ENCODE measurements at places on chromosomes 6 and 20.

DNA sequence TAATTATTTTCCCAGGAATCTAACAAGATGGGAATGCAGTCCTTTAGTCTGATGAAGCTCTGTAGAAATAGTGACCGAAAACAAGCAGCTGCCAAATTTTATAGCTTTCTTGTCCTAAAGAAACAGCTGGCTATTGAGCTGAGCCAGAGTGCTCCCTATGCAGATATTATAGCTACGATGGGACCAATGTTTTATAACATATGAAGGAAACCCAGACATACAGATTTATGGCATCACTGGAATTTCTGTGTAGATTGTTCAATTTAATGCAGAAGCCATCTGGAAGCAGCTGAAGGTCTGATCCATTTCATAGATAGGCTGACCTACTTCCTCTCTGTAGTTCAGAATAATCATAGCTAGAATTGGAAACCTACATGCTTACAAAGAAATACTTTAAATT is 11.8 kb upstream of the SNPH start:
- no peak for DNase-seq

- no peak for DNase-seq
Measured at GRCh38 chr6:82364087-82365015, 734 bp downstream of the TPBG start.

GRCh38 chr6:157724138-157724820 is 98.8 kb upstream of the SNX9 start:
- DNase-seq, result no peak

GRCh38 chr6:162056745-162057144 is 670.8 kb downstream of the PRKN start:
- no peak for DNase-seq

DNA sequence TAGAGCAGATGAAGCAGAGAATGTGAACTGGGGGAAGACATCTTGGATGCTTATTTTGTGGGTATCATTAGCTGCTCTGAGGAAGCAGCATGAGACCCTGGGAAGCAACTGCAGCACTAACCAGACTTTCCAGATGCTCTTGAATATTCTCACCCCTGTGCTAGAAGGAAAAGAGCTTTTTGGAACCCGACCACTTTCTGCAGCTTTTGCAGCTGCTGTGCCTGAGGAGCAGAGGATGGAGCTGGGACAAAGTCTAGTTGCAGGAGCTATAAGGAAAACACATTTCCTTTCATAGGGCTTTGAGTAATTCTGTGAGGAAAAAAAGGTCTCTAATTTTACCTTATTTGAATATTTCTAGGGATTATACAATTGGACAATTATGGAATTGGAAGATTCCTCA is 369.7 kb downstream of the CD109 start:
- DNase-seq, result no peak

- DNase-seq, result no peak
Measured at GRCh38 chr6:57102976-57103375, 13.0 kb downstream of the ZNF451 start.

DNA sequence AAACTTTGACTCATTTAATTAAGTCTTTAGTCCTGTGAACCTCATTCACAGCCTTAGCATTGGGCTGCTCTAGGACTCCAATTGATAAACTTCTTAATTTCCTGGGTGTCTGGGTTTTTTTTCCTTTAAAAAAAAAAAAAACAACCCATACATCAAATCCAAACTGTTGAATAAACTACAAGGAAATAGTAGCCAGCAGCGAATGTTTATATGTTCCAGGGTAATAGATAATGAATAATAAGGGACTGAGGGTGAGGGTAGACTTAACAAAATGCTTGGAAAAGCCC is 563.5 kb upstream of the AGPAT4 start:
- no peak for DNase-seq

DNA sequence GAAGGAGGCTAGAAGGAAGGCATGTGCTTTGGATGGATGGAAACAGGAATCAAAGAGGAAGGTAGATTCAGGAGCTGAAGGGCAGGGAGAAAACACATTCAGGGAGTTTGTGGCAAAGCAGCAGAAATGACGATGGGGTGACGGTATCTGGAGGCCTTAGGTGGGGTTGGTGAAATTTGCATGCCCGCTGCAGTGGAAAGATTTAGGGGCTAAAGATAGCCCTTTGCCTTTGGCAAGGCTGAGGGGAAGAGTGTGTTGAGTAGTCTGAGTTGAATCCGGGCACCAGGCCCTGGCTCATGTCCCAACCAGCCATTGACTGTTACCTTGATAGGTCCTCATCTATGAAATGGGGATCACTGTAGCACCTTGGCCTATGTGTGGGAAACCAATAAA is 1.3 kb downstream of the GZF1 start:
- no peak for DNase-seq

DNA sequence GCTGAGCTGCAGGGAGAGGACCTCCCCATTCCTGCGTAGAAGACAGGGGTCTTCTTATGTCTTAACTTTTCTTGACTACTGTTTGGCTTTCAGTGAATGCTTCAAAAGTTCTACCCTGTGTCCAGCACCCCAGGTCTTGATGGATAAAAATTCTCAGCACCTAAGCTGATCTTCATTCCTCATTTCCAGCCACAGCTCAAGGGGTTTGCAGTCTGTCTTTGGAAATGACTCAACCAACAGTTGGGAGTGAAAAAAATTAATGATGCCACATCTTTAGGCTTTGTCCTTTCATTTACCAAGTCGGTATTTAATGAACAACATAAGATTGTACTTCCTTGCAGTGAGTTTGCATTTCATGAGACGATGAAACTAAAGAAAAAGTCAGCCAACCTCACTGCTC is 40.3 kb downstream of the PRDM1 start:
- DNase-seq, result no peak

GRCh38 chr6:162917506-162917905 is 189.7 kb downstream of the PACRG start:
- DNase-seq, result no peak

DNA sequence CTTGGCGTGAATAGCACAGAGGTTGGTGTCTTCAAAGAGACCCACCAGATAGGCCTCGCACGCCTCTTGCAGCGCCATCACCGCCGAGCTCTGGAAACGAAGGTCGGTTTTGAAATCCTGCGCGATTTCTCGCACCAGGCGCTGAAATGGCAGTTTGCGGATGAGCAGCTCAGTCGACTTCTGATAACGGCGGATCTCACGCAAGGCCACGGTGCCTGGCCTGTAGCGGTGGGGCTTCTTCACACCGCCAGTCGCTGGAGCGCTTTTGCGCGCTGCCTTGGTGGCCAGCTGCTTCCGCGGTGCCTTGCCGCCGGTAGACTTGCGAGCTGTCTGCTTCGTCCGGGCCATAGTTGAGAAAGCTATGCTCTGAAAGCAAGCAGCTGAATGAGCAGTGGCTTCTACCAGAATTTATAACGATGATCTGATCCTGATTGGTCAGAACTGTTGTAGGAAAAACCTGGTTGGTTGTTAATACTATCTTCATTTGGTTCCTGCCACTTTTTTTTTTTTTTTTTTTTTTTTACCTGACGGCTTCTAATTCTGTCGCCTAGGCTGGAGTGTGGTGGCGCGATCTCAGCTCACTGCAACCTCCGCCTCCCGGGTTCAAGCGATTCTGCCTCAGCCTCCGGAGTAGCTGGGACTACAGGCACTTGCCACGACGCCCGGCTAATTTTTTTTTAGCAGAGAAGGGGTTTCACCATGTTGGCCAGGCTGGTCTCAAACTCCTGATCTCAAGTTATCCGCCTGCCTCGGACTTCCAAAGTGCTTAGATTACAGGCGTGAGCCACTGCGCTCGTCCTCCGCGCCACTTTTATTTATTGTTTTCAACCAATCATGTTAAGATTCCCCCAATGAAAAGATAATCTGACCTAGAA is 21.5 kb downstream of the OR2B2 start:
- peak; percentile 96 for DNase-seq

DNA sequence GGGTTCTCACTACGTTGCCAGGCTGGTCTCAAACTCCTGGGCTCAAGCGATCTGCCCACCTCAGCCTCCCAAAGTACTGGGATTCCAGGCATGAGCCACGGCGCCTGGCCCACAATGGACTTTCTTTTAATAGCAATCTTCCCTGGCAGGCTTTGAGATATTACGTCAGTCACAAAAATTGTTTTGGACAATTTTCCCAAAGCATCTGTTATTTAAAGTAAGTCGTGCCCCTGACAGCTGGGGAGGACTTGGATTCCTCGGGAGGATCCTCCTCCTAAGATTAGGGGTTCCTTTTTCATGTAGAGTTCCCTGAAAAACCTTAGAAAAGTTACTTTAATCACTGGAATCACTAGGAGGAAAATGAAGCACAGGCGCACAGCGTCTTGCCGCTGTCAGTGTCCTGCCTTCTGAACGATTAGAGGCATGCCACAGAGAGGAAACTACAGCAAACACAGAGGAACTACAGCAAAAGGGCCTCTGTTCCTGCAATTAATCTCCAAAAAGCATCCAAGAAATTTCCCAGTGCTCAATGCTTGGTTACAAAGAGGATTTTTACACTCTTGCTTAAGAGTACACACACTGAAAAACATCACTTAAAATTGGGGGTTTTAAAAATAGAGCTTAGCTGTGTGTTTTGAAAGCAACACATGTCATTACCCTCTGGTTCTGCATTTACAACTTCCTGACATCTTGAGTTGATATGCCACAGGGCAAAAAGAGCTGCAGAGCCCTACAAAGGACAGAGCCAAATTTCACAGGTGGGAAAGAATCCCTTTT is 4.5 kb downstream of the ACSS1 start:
- DNase-seq, result peak; percentile 44

- no peak for DNase-seq
Measured at GRCh38 chr20:44792796-44793195, 17.6 kb downstream of the RIMS4 start.

DNA sequence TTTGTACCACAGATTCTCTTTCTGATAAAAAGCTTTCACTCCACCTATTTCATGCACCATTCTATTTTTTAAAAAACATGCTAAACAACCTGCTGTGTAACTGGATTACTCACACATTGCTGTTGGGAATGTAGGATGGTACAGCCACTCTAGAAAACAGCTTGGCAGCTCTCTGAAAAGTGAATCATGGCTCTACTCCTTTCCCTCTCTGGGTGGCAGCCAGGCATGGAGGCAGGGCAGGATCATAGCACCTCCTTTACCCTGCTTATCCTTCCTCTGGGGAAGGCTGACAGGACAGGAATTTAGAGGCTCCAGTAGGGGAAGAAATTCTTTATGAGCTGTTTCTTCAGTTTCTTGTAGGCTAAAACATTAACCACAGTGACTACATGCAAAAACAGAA is 6.7 kb upstream of the VNN2 start:
- no peak for DNase-seq

- DNase-seq, result no peak
Measured at GRCh38 chr6:190596-191395, 101.5 kb upstream of the DUSP22 start.

DNA sequence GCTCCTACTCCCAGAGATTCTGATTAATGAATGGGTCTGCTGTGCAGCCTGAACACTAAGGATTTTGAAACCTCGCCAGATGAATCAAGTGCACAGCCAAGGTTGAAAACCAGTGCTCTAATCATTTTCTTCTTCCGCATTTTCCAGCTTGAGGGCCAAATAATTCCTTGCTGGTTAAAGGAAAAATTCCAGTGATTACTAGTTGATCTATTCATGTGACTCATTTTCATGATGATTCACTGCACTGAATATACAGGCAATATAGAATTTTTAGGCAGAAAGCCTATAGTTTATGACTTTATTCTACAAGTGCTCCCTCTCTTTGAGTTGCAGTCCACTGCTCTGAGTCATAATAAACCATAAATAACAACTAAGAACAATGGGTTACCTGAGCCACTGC is 80.6 kb upstream of the PROKR2 start:
- DNase-seq, result no peak

DNA sequence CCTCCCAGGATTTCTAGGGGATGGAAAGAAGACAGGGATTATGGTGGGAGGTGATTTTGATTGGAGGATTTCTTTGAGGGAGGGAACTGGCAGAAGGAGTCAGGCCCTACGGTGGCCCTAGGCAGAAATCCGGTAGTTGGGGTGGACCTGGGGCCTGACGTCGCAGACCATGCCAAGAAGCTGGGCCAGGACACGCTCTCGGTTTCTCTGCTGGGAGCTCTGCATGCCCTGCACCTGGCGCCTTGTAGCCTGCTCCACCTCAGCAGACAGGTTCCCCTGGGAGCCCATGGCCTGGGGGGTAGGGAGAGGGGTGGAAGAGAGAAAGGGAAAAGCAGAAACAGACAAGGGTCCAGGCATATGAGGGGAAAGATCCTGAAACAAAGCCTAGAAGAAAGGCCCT is 1.1 kb downstream of the ATP6V1G2 start:
- no peak for DNase-seq

DNA sequence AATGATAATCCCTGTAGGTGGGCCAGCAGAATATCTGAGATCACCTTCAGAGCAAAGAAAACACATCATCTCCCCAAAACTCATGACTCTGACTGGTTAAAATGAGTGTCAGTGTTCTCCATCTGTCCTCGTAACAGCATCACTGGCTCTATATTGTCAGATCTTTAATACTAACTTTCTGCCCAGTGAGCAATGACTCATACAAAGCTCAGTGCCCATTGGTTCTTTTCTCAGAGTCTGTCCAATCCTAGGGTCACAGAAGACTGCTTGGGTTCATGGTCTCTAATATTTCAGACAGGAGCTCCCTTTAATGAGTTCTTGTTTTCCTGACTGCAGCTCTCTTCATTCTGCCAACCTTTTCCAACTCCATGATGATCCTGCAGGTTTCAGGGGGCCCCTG is 36.4 kb downstream of the HLA-DPB1 start:
- DNase-seq, result peak; percentile 78

DNA sequence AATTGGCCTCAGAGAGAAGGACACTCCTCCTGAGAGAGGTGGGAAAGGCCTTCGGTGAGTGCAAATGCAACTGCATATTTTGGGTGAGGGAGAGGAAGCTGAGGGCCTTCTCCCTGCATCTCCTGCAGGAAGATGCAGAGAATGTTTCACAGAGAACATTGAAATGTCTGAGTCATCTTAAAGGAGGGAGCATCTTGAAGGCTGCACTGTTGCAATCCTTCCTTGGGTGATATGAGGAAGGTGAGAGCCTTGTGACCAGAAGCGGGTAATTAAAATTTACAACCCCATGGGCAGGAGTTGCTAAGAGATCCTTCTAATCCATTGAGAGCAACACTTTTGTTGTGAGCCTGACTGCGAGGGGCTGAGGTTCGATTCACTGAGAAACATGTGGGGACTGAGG is 375.7 kb upstream of the MARCKS start:
- peak; percentile 82 for DNase-seq

- no peak for DNase-seq
Measured at GRCh38 chr20:54263116-54263690, 55.3 kb downstream of the PFDN4 start.

- no peak for DNase-seq
Measured at GRCh38 chr20:16052456-16052855, 520.8 kb downstream of the KIF16B start.

- DNase-seq, result peak; percentile 63
Measured at GRCh38 chr6:123415844-123416468, 220.8 kb downstream of the TRDN start.

- no peak for DNase-seq
Measured at GRCh38 chr6:85113934-85114580, 335.8 kb upstream of the NT5E start.

DNA sequence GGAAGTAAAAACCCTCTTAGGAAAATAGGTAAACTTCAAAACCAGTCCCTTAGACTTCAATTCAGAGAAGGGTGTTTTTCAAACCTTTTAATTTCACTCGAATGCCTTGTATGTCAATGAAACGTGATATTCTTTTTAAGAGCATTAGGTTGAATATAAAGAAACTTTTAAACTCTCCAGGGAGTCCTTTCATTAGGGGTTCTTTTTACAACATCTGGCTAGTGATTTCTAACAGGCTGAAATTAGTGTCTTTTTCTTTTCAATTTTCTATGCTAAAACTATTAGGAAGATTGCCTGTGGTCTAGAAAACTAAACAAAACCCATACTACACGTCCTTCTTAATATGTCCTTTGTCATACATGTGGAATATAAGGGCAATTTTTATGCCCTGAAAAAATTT is 569.7 kb upstream of the CITED2 start:
- DNase-seq, result no peak

GRCh38 chr6:123941855-123942254 is 138.2 kb downstream of the NKAIN2 start:
- no peak for DNase-seq
